ENCODE measurements at places on chromosomes 13 and 19.

- no peak for DNase-seq
Measured at GRCh38 chr19:40813182-40813581, 14.2 kb downstream of the EGLN2 start.

GRCh38 chr13:50713523-50714248 is 129.8 kb downstream of the DLEU7 start:
- no peak for DNase-seq

DNA sequence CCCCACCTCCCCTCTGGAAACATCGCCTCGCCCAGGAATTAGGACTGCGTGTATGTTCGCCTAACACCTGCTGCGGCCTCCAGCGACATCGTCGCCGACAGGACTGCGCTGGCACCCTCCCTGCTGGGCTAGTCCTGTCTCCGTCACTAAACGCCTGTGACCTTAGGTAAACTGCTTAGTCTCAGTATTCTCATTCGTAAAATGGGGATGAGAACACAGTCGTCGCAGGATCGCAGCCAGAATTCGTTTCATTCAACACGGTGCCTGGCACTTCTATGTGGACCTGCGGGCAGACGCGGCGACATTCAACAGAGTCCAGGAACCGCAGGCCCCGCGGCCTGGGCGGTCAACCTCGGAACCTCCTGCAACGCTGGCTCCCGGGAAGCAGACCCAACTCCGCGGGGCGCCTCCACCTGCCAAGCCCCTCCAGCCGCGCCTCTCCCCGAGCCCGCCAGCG is 485 bp downstream of the CRYL1 start:
- peak; percentile 4 for DNase-seq

- no peak for DNase-seq
Measured at GRCh38 chr19:32651729-32652140, 23.2 kb downstream of the ANKRD27 start.

DNA sequence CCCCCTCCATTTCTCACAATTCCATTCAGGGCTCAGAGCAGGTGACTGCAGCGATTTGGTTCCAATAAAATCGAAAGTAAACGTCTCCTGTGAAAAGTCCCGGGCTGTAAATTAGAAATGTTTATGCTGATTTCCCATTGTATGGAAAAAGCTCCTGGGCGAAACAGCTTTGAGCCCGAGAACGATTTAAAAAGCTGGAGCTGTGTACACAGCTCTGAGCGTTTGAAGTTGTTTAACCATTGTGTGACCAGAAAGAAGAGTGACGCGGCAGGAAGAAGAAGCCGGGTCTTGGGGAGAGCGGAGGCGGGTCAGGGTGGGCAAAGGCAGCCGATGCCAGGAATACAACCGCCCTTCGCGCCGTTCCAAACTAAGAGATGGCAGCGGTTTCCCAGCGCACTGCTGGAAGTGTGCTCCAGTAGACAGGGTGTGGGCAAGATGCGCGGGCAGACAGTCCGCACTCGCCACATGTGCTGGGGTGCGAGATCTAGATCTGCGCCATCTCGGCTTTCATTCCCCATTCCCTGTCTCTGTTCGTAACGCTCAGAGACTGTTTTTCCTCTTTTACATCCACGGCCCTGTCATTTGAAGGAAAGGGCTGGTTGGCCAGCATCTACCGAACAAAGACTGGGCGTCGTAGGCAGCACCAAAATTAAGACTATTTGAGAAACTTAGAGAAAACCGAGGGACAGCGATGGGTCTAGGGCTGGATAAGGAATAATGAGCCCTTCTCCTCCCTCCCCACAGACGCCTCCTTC is 960 bp upstream of the GSX1 start:
- DNase-seq = no peak
